ENCODE measurements at places on chromosomes 12 and 14.
A peak's percentile ranks its signal among the peaks of the same experiment; 100 is the strongest.

DNA sequence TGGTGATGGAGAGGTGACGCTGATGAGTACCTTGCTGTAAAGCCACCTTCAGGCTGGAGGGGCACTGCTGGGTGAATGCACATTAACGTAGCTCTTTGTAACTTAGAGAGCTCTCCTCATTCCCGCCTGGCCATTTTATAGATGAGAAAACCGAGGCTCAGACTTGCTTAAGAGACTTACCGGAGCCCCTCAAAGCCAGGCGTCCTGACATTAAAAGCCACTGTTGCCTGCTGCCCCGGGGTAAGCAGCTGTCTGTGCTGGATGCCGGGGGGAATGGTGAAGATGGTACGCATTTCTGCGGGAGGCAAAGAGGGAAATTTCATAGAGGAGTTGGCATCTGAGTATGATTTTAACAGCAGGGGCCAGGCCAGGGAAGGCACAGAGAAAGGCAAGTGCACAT is 49.6 kb upstream of the VRK1 start:
- DNase-seq = no peak

- DNase-seq = no peak
Measured at GRCh38 chr14:70213721-70214282, 25.1 kb upstream of the SLC8A3 start.

GRCh38 chr12:104181313-104181712 is 34.3 kb upstream of the TXNRD1 start:
- DNase-seq = no peak

- peak; percentile 36 for DNase-seq
Measured at GRCh38 chr14:69259527-69260189, at the start of gene GALNT16. TSS of gene GALNT16 (plus strand) at chr14:69260158. CDS start at chr14:69260291, 133 bp downstream.

DNA sequence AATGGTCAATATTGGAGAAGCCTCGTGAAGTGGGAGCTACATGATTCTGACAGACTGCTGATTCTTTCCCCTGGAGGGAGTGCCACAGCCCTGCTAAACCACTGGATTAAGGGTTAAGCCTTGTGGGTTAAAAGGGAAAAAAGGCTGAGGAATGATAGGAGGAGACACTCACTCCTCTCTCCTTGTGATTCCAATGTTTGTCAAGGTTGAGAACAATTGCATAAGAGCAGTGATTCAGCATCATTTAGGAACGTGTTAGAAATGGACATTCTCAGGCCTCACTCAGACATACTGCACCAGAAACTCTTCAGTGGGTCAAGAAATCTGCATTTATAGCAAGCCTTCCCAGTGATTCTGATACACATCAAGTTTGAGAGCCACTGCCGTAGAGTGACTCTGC is 87.8 kb upstream of the GZMB start:
- DNase-seq = no peak

DNA sequence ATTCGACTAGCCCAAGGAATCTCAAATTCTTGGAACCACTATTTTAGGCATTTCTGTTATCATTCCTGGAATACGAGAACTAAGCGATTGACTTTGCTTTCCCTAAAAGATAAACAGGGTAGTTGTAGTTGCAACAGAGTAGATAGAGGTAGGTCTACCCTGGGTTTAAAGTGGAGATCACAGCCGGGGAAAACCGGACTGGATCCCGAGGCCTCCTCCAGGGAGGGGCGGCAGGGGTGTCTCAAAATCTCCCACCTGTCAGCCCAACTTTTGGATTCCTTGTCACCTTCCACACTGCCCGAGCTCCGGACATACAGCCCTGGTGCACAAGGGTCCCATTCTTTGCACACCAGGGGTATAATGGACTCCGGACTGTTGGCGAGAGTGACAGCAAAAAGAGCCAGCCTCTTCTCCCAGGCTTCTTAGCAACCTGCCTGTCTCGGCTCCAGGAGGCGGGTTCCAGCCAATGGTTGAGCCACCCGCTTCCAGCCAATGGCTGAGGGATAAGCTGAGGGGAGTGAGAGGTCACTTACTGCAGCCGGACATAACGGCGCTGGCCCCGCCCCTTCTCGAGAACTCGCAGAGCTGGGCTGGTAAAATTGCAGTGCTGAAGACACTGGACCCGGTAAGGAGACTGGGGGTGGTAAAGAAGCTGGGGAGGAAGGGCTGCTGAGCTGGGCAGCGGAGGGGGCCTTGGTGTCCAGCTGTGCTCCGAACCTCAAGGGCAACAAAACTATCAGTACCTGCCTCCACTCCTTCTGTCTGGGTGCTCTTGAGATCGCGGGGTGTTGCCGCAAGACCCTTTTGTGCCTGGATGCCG is at the start of gene SUOX:
SUOX (plus strand) TSS at position 562 of the 820 bp plus-strand sequence. CDS start 4,946 bp downstream, outside the sequence.
- DNase-seq = peak; percentile 96

GRCh38 chr14:60276347-60276746 is 27.3 kb downstream of the PPM1A start:
- no peak for DNase-seq

DNA sequence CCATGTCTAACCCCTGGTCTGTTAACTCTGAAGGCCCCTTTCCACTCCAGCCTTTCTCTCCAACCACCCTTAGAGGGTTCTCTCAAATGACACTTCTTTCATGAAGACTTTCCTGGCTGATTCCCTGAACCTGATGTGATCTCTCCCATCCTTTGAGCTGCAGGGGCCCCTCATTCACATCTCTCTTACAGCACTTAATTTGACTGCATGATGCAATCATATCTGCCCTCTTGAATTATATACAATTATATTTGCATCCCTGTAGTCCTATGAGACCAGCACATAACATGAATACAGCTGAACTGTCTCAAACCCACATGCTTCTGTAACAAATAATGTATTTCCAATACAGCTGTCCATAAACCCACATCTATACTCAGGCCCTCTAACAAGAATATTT is 56.4 kb downstream of the PPP2R5E start:
- no peak for DNase-seq

DNA sequence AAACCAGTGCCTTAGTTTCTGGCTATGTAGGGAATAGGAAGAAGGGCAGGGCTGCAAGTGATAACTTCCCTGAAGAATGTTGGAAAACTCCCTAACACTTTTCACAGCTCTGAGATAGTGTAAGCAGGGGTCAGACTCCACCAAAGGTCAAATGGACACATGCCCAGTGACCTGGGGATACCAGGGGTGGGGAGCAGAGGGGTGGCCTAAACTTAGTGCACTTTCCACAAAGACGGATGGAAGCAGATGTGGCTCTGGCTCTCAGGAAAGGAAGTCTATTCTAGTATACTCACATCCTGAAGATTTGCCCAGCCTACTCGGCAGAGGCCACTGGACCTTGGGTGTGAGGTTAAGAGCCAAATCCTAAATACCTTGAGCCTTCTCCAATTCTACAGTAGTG is 285.8 kb downstream of the NUAK1 start:
- DNase-seq = no peak

DNA sequence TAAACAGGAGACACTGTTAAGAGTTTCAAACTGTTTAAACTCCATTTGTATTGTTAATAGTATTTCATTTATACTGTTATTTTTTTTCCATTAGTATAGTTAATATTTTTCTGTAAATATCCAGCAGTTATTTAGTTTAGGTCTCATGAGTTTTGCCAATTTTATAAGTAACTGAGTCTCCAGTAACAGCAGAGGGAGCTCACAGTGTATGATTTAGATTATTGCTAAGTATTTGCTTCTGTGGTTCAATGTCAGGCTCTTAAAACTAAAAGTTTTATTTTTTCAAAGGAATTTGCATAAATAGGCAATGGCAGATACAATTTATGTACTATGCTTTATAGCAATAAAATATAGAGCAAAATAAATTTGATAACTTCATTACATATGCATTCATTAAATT is 209.7 kb downstream of the ATXN7L3B start:
- DNase-seq = peak; percentile 0

DNA sequence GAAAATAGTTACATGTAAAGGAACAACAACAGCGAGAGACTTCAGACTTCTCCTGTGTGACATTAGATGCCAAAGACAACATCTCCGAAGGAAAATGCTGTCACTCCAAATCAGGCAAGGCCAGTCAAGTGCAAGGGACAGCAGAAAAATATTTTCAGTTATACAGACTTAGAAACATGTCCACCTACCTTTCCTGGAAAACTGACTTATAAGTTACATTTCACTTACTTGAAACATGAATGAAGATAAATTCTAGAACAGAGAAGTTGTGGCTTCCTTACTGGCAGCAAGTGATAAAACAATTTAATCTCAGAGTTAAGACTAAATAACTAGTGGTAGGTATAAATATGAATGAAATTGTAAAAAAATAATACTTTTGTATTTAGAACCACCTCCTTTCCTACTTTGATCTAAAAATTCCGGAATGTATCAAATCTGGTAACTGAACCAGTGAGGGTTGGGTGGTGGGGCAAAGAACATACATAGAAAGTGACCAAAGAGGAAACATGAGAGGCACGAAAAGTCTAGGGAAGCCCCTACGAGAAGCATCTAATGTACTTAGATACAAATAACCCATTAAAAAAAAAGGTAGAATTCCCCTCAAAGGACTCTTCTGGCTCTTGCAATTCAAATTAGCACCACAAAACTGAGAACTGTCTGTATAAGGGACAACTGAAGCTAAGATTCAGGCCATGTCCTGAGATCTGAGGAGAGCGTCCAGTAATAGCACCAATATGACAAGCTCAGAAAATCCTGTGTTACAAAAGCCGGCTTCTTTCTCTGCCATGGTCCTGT is 21.2 kb downstream of the MTHFD1 start:
- no peak for DNase-seq

- no peak for DNase-seq
Measured at GRCh38 chr12:69903548-69903947, 78.5 kb downstream of the MYRFL start.

DNA sequence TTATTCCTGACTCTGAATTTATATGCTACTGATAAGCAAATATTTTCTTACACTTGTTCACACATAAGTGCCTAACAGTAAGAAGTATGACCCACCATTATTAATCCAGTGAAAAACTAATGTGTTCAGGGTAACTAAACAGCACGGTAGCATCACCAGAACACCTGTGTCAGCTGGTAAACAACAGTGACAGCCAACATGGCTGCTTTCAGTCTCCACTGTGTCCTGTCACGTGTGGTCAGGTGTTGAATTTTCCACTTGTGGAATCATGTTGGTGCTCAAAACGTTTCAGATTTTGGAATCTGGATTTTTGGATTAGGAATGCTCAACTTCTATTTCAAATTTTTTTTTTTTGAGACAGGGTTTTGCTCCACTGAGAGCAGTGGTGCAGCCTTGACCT is 14.3 kb upstream of the ATP23 start:
- no peak for DNase-seq

DNA sequence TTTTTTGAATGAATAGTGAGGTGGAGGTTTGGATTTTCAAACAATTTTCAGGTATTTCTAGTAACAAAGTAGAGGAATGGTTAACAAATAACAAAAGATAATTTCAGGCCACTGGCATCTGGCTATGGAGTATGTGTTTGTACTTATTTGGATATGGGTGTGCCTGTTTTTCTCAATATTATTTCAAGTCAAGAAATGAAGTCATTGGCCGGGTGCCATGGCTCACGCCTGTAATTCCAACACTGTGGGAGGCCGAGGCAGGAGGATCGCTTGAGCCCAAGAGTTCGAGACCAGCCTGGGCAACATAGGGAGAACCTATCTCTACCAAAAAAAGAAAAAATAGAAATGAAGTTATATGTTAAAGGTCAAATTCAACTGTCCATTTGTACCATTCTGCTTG is 13.9 kb downstream of the SLC35E3 start:
- no peak for DNase-seq

DNA sequence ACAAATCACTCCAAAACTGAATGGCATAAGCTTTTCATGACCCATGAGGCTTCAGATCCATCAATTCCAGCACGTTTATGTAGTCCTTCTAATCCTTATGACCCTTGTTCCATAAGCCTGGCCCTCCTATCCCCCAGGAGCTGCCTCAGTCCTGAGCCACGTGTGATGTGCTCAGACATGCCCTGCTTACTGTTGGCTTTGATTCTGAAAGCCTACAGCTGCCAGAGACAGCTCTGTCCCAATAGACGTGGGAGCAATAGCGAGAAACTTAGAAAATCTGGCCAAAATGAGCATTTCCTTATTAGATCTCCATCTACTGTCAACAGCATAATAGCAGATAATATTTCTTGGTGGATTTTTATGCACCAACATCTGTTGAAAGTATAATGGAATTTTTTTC is 33.2 kb downstream of the DUSP6 start:
- DNase-seq = no peak

GRCh38 chr14:74275241-74275841 is 27.4 kb downstream of the ABCD4 start:
- peak; percentile 22 for DNase-seq

- DNase-seq = no peak
Measured at GRCh38 chr12:116482179-116482578, 77.0 kb upstream of the MAP1LC3B2 start.

DNA sequence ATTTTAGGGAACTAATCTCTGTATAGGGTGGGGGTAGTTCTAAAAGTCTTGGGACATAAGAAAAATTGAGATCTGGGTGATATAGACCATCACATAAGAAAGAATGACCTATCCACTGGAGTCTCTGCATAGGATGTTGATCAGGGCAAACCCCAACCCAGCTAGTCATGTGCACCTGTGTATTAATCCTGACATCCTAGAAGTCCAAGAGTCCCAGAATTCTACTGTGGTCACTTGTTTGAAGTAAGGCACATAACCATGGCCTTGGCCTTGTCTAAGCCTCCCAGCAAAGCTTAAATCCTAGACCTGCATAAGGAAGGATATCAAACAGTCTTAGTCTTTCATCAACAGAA is 334.1 kb upstream of the DCN start:
- no peak for DNase-seq

DNA sequence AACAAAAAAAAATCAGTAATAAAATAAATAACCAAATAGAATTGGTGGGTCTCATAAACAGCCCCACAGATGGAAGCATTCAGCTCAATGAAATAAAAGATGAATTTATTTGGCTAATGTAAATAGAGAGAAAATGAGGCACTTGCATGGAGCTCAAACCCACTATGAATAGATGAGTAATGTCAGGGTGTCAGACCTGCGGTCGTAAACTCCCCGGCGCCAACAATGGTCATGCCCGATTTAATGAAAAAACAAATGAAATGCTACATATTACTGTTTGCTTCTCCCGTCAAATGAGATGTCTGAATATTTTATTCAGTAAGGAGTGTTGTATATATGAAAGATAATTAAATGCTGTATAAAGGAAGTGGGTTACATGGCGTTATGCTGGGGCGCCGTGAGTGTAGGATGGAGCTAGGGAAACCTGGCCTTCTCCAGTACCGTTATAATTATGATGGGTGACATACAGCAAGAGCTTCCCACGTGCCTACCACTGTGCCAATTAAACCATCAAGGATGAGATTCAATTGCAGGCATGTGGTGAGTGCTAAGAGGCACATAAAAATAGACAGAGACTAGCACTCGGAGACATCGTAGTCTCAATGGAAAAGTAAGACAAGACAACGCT is 648.1 kb downstream of the BCL11B start:
- DNase-seq = no peak

GRCh38 chr12:55652352-55652751 is 15.7 kb downstream of the OR10P1 start:
- no peak for DNase-seq

- DNase-seq = no peak
Measured at GRCh38 chr14:93548102-93548843, 117.5 kb downstream of the UNC79 start.
